ENCODE measurements at places on chromosomes 16 and 17.

DNA sequence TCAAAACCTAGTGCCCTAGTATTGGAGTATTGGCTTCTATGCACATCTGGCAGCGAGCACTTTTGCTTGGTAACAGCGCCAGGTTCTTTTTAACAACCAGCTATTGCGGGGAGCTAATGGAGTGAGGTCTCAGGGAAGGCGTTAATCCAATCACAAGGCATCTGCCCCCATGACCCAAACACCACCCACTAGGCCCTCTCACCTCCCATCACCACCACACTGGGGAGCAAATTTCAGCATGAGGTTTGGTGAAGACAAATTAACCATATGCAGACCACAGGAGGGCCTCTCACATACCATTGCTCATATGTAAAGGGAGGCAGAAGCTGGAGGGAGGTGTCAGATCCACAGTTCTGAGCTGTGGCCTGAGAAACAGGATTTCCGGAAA lies 893 bp upstream of the ODF4 start:
- no peak overlapping the region for H3K27ac ChIP-seq
- no peaks in the 10 kb centered on the region for H3K36me3 ChIP-seq
- no peaks in the 10 kb centered on the region for H3K4me1 ChIP-seq

DNA sequence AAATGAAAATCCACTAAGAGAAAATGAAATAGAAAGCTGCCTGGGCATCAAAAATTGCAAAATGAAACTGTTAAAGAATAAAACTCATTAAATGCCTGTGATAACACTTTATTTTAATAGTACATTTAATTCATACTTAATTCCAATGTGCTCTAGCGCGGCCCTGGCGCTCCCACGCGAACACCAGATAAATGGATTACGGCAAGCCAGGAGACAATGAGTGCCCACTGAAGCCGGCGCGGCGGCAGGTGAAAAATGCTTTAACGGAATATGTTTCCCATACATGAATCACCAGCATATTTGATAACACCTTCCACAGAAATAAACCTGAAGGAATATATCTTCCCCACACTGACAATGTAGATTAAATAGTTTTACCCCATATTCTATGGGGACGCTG lies 245.5 kb downstream of the RBFOX3 start:
- H3K4me1 ChIP-seq, result no peaks in the 10 kb centered on the region
- no peak overlapping the region for H3K27ac ChIP-seq
- H3K36me3 ChIP-seq, result no peaks in the 10 kb centered on the region

- DNase-seq, result no peak
- H3K27me3 ChIP-seq, result peaks cover 4% of the 10 kb centered on the region
- H3K36me3 ChIP-seq, result no peaks in the 10 kb centered on the region
- H3K4me1 ChIP-seq, result peaks cover 2% of the 10 kb centered on the region
- H3K27ac ChIP-seq, result no peak overlapping the region
Observed at GRCh38 chr16:48617104-48617705, 7.2 kb upstream of the N4BP1 start.

DNA sequence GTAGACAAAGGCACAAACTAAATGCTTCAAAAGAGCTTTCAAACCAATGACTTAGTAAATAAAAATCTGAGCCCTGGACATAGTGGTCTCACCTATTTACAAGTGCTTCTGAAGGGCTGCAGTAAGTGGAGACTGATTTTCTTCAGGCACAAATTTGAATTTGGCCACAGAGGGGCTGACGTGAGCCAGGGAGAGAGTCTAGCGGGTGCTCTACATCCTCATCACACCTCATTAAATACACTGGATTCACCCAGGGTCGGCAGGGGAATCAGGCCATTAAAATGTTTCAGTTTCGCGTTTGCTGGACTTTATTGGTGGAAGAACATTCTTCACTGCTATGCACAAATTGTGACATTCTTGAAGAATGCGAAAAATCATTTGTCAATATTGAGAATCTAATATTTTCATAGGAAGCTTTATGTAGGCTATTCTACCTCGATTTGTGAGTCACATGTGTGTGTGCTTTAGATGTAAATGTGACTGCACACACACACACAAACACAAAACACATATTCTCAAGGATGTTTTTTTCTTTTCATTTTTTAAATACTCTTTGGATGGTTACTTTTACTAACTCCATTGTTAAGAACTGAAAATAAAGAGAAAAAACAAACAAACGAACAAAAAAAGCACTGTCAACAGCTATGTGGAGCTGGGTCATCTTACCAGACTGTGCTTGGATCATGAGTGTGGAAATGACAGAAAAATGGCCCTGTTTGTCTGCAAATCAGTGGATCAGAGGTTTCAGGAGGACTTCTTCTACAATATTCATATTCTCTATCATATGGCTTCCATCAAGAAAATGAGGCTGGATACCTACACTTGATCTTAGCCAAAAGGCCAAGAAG lies 58.9 kb downstream of the CDH11 start:
- H3K27me3 ChIP-seq, result no peaks in the 10 kb centered on the region
- peak; percentile 81 for DNase-seq
- no peak overlapping the region for H3K27ac ChIP-seq
- peaks cover 6% of the 10 kb centered on the region for H3K4me1 ChIP-seq
- H3K36me3 ChIP-seq, result peaks cover 2% of the 10 kb centered on the region

- H3K36me3 ChIP-seq, result no peaks in the 10 kb centered on the region
- H3K27me3 ChIP-seq, result peaks cover 14% of the 10 kb centered on the region
- H3K4me3 ChIP-seq, result no peak overlapping the region
Observed at GRCh38 chr16:57373117-57373947, 1.0 kb downstream of the CX3CL1 start.

DNA sequence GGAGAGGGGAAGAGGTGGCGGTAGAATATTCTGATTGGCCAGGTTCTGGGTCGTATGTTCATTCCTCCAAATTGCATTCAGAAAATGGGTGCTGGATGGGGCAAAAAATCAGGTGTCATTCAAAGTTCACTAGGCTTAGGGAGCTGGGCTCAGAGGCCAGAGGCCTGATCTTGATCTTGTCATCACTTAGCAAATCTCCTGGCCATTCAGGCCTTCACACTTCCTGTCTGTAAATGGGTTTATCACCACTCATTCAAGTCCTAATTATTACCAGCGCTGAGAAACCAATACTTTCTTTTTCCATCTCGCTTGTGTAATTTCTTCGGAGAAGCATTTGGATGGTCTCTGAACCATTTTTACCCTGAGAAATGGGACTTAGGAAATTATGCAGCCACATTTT lies 50.8 kb downstream of the BMERB1 start:
- H3K4me3 ChIP-seq, result no peak overlapping the region
- no peak overlapping the region for H3K27ac ChIP-seq
- DNase-seq, result no peak
- H3K36me3 ChIP-seq, result no peaks in the 10 kb centered on the region

DNA sequence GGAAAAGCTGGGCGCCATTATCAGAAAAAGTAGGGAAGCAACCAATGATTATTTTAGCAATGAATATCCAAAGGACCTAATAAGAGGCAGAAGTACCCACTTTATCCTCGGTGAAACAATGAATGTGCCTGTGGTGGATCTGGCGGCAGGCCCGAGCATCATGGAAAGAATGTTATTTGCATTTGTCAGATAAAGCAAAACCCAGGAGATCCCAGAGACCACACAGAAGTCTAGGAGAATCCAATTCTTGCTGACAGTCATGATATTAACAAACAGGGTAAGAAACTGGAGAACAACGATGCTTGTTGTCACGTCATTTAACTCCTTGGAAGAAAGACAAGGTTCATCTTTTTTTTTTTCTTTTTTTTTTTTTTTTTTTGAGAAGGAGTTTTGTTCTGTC lies 12.0 kb upstream of the TNRC6A start:
- no peak overlapping the region for H3K27ac ChIP-seq
- H3K4me3 ChIP-seq, result no peak overlapping the region
- no peaks in the 10 kb centered on the region for H3K4me1 ChIP-seq
- no peaks in the 10 kb centered on the region for H3K36me3 ChIP-seq

- no peaks in the 10 kb centered on the region for H3K27me3 ChIP-seq
- H3K27ac ChIP-seq, result no peak overlapping the region
- no peak for DNase-seq
- no peaks in the 10 kb centered on the region for H3K4me1 ChIP-seq
Observed at GRCh38 chr17:55409030-55409800, 12.4 kb downstream of the MMD start.

GRCh38 chr16:8819411-8820034 lies 21.9 kb downstream of the PMM2 start:
- peaks cover 16% of the 10 kb centered on the region for H3K36me3 ChIP-seq
- H3K27me3 ChIP-seq, result no peaks in the 10 kb centered on the region
- H3K4me1 ChIP-seq, result peaks cover 3% of the 10 kb centered on the region
- H3K27ac ChIP-seq, result no peak overlapping the region

DNA sequence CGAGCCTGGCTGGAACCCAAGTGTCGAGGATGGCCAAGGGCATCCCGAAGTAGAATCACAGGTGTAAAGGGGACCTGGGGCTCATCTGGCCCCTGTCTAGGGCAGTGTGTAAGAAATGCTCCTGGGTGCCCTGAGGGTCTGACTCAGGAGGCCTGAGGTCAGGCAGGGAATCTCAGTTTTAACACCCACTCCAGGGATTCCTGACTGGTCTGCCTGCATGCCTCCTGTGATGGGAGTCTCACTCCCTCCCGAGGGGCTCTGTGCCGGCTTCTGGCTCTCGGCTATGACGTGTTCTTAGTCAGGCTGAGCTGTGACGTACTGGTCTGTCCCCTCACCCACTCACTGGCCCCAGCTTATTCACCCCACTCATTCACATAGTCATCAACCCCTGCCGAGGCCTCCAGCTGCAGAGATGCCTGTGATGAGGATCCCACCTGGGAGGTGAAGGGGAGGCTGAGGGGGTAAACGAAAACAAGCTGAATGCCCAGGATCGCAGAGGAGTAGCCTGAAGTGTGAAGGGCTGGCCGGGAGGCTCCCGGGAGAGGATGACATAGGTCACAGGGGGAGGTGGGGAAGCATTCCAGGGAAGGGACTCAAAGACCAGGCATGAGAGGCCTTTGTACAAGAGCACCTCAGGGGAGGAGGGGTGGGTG lies 23.8 kb downstream of the FAM83G start:
- DNase-seq, result no peak
- H3K4me1 ChIP-seq, result peaks cover 20% of the 10 kb centered on the region
- no peaks in the 10 kb centered on the region for H3K27me3 ChIP-seq
- H3K36me3 ChIP-seq, result peaks cover 10% of the 10 kb centered on the region
- no peak overlapping the region for H3K4me3 ChIP-seq
- H3K27ac ChIP-seq, result peak overlapping the region; percentile 69

Data from fibroblast of lung (primary cell).